Upper lobe of left lung (tissue), 6 donors: ENCODE measurements at places on chromosomes 13 and 19.
A peak's percentile ranks its signal among the peaks of the same experiment; 100 is the strongest.

DNA sequence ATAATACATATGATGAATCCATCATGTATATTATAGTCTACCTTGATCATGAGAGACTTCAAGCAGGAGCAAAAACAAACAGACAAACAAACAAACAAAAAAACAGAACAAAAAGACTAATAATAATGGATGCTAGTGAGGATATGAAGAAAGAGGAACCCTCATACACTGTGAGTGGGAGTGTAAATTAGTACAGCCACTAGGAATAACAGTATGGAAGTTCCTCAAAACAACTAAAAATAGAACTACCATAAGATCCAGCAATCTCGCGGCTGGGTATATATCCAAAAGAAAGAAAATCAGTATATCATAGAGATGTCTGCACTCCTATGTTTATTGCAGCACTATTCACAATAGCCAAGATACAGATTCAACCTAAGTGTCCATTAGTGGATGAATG lies 7.0 kb upstream of the DLEU7 start:
- H3K27ac ChIP-seq: no peak overlapping the region
- no peak for DNase-seq
- H3K36me3 ChIP-seq: no peaks in the 10 kb centered on the region

- no peaks in the 10 kb centered on the region for H3K27me3 ChIP-seq
- H3K27ac ChIP-seq: no peak overlapping the region
- DNase-seq: no peak
- no peak overlapping the region for H3K4me3 ChIP-seq
- H3K4me1 ChIP-seq: no peaks in the 10 kb centered on the region
- H3K36me3 ChIP-seq: no peaks in the 10 kb centered on the region
Observed at GRCh38 chr13:66405908-66406802, 824.0 kb downstream of the PCDH9 start.

- H3K27ac ChIP-seq: no peak overlapping the region
- H3K36me3 ChIP-seq: peaks cover 12% of the 10 kb centered on the region
- no peaks in the 10 kb centered on the region for H3K27me3 ChIP-seq
- H3K4me3 ChIP-seq: no peak overlapping the region
Observed at GRCh38 chr13:24506698-24507335, 5.8 kb downstream of the PARP4 start.

DNA sequence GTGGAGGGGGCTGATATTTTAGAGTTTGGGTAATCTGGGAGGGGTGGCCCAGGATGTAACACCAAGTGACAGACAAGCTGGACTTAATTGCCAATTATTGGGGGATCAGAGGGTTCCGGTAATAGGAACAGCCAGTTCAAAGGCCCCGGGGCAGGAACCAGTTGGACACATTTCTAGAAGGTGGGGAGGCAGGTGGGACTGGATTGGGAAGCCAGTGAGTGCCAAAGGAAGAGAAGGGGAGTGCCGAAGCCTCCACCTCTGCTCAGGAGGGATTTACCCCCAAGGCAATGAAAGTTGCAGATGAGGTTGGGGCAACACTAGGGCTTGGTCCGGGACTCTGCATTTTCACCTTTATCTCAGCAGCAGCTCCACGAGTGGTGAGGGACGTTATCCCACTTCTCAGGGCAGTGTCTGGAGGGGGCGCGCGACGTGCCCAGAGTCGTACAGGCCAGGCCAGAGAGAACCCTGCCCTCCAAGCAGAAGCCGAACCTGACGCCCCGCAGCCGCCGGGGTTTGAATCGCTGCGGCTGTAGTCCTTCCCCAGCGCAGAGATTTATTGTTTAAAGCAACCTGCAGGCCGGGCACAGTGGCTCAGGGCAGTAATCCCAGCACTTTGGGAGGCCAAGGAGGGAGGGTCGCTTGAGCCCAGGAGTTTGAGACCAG lies 5.7 kb upstream of the JUND start:
- no peaks in the 10 kb centered on the region for H3K36me3 ChIP-seq
- DNase-seq: no peak
- H3K4me1 ChIP-seq: peaks cover 38% of the 10 kb centered on the region

DNA sequence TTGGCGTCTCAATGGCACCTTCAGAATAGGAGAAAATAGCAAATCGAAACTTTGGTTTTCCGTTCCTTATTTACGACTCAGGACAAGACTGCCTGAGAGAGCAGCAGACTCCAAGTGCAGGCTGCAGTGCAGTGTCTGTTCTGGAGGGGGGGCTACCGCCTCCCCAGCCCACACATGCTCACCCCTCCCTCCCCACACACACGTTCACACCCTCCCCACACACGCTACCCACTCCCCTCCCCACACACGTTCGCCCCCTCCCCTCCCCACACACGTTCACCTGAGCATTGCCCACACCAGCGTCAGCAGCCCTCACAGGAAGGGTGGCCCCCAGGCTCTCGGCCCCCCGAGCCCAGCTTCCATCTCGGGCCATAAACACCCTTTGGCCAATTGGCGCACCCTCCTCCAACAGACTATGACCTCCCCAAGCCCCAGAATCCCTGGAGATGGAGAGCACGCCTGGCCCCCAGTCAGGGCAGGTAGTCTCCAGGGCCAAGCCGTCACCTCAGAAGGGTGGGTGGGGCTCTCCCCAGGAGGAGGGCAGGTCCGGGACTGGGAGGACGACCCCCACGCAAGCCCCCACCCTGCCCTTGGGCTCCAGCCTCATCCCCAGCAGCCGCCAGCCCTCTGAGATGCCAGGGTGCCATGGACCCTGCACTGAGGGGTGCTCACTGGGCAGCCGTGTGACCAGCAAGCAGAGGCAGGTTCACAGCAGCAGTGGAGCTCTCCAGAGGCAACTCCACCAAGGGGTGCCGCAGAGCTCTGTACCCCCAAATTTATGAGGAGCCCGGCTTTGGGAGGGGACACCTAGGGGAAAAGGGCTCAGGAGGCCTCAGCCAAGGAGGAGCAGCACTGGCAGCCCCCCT lies 27.5 kb downstream of the RASA3 start:
- no peaks in the 10 kb centered on the region for H3K27me3 ChIP-seq
- peak; percentile 53 for DNase-seq
- peaks cover 13% of the 10 kb centered on the region for H3K4me1 ChIP-seq
- no peak overlapping the region for H3K27ac ChIP-seq

DNA sequence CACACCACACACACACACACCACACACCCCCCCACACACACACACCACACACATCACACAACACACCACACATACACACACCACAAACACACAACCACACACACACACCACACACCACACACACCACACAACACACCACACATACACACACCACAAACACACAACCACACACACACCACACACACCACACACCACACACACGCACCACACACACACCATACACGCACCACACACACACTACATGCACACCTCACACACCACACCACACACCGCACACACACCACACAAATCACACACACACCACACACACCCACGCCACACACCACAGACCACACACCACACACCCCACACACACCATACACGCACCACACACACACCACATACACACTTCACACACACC lies 83.5 kb downstream of the ZNF557 start:
- no peak overlapping the region for H3K4me3 ChIP-seq
- no peak for DNase-seq
- H3K27ac ChIP-seq: no peak overlapping the region
- H3K27me3 ChIP-seq: no peaks in the 10 kb centered on the region

GRCh38 chr13:32150239-32150638 lies 118.7 kb downstream of the FRY start:
- no peaks in the 10 kb centered on the region for H3K27me3 ChIP-seq
- peaks cover 3% of the 10 kb centered on the region for H3K4me1 ChIP-seq
- H3K4me3 ChIP-seq: no peak overlapping the region
- no peaks in the 10 kb centered on the region for H3K36me3 ChIP-seq
- no peak for DNase-seq
- peak overlapping the region; percentile 69 for H3K27ac ChIP-seq

DNA sequence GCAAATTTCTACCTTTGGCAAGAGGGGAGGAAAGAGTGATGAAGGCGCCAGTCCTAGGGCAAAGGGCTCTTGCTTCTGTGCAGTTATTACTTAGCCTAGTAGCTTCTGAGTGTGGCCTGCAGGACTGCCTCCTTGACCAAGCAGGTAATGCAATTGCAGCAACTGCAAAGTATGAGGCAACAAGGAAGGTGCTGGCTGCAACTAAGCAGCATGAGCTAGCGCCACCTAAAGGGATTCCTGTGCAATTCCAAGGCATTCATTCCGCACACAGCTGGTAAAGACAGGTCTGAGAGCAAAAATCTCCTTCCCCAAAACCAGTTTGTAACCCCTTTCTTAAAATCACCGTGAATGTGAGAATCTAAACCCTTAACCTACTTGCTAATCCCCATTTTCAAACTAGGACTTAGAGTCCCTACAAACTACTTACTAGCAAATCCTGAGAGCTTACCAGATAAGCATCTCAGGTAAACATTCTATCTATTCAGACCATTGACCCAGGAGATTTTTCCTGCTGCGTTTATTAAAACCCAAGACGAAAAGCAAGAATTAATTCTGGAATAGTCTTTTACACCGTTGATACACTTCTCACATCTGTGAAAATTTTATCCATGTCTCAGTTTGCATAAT lies 62.9 kb downstream of the DCT start:
- H3K27me3 ChIP-seq: no peaks in the 10 kb centered on the region
- H3K4me1 ChIP-seq: no peaks in the 10 kb centered on the region
- DNase-seq: no peak
- H3K36me3 ChIP-seq: no peaks in the 10 kb centered on the region

GRCh38 chr13:44549476-44549875 lies 26.7 kb downstream of the TSC22D1 start:
- no peak for DNase-seq
- H3K36me3 ChIP-seq: no peaks in the 10 kb centered on the region
- no peak overlapping the region for H3K4me3 ChIP-seq
- no peaks in the 10 kb centered on the region for H3K27me3 ChIP-seq
- H3K27ac ChIP-seq: no peak overlapping the region

- H3K27me3 ChIP-seq: no peaks in the 10 kb centered on the region
- no peak overlapping the region for H3K27ac ChIP-seq
- DNase-seq: no peak
- peaks cover 9% of the 10 kb centered on the region for H3K4me1 ChIP-seq
- peaks cover 26% of the 10 kb centered on the region for H3K36me3 ChIP-seq
Observed at GRCh38 chr13:51425410-51426042, 27.3 kb downstream of the INTS6 start.

- H3K36me3 ChIP-seq: no peaks in the 10 kb centered on the region
- H3K4me3 ChIP-seq: no peak overlapping the region
- DNase-seq: no peak
- H3K27me3 ChIP-seq: no peaks in the 10 kb centered on the region
- no peak overlapping the region for H3K27ac ChIP-seq
Observed at GRCh38 chr19:45764945-45765701, 3.9 kb downstream of the SIX5 start.

DNA sequence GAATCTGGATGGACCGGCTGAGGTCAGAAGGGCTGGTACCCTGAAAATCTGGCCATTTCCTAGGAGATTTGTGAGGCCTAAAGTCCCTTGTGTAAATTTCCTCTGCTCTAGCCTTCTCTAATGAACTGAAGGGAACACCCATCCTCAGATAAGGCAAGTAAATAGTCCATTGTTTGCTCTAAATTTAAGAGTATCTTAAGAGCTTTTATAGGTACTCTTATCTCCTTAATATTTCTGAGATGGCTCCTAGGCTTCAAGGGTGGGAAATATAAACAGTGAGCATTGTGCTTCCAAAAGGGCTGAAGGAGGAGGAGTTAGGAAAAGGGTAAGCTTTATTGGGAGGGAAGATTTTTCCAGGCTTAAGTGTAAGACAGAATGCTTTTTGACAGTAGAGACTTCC lies 148.7 kb upstream of the EDNRB start:
- no peak overlapping the region for H3K4me3 ChIP-seq
- H3K27ac ChIP-seq: no peak overlapping the region
- no peaks in the 10 kb centered on the region for H3K36me3 ChIP-seq
- no peaks in the 10 kb centered on the region for H3K27me3 ChIP-seq
- no peak for DNase-seq

DNA sequence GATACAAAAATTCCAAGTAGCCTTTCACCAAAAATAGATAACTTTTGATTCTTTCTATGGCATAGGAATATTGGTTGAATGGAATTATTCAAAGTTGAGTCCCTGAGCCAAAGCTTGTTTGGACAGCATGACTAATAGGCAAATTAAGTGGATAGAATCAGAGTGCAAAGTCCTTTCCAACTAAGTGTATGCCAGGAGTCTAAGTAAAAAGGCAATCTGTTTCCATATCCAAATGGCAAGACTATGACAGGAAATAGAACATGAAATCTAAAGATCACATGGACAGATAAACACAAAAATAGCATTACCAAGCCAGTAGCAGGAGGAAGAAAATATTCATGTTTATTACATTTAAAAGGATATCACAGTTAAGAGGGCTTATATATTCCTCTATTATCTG lies 804.6 kb downstream of the SLITRK6 start:
- no peaks in the 10 kb centered on the region for H3K27me3 ChIP-seq
- no peaks in the 10 kb centered on the region for H3K36me3 ChIP-seq
- H3K4me1 ChIP-seq: no peaks in the 10 kb centered on the region

DNA sequence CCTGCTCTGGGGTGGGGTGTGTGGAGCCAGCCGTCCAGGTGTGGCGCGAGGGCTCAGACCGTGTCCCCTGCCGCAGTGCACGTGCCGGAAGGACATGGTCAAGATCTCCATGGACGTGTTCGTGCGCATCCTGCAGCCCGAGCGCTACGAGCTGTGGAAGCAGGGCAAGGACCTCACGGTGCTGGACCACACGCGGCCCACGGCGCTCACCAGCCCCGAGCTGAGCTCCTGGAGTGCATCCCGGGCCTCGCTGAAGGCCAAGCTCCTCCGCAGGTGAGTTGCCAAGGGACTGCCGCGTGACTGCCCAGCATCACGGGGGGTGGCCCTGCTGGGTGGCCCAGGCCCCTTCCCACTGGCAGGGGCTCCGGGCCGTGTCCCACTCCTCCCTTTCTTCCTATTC lies 141.6 kb downstream of the KDM4B start:
- no peak overlapping the region for H3K27ac ChIP-seq
- no peak for DNase-seq
- H3K4me3 ChIP-seq: no peak overlapping the region
- H3K27me3 ChIP-seq: no peaks in the 10 kb centered on the region

DNA sequence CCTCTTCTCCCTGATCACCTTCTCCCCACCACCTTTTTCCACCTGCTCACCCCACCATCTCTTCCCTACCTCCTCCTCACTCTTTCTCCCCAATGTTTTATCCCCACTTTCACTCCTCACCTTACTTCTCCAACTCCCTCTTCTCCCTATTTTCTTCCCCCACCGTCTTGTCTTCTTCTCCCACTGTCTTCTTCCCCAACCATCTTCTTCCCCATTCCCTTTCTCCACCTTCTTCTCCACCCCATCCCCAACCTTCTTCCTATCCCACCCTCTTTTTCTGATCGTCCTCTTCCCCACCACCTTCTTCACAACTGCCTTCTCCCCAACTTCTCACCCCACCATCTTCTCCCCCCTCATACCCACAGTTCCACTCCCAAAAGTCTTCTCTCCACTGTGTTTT lies 929.4 kb downstream of the UQCRFS1 start:
- no peak overlapping the region for H3K4me3 ChIP-seq
- H3K27ac ChIP-seq: no peak overlapping the region
- DNase-seq: no peak
- no peaks in the 10 kb centered on the region for H3K4me1 ChIP-seq
